MCF 10A (cell line): ENCODE measurements at places on chromosomes 3 and 15.

DNA sequence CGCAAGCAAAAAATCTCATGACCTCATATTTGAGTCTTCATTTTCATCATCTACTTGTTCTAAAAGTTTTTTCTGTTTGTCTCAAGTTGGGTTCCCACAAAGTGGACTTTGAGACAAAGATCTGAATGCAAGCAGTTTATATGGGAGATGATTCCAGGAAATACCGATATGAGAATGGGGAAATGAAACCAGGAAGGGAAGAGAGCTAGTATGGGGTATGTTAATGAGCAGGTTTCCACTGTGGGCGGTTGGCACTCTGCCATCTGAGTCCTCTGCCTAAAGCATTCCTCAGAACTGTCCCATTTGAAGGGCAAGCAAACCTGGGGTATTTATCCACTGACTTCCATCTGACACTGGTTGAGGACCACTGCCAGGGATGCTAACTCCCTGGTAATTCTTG is 8.8 kb downstream of the ADPRH start:
- DNase-seq: peak; percentile 20
- no peaks in the 10 kb centered on the region for H3K4me1 ChIP-seq
- H3K27ac ChIP-seq: no peak overlapping the region
- H3K4me3 ChIP-seq: no peak overlapping the region
- peaks cover 12% of the 10 kb centered on the region for H3K27me3 ChIP-seq
- H3K36me3 ChIP-seq: no peaks in the 10 kb centered on the region

DNA sequence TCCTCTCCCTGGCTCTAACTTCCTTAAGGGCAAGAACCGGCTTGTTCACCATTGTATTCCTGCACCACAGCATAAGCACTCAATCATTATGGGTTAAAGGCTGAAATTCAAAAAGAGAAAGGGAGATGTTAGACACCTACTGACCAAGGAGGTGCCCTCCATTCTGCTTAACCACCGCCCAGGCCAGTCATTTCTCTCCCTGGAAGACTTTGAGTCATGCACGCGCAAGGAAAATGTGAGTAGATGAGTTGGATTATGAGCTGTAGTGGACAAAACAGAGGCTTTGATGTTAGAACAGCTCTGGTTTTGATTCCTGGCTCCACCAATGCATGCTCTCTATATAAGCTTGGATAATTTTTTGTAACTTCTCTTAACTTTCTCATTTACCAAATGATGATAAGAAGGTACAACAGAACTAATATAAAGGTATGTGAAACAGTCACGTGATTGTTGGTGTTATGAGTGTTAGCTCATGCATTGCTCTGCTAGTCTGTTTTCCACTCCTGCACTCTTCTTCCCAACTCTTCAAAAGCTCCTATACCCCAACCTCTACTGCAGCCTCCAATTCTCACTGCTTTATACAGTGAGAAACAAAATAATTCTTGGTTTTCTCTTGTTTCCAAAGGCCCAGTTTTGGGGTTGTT is 148.4 kb upstream of the ATP11B start:
- H3K4me3 ChIP-seq: no peak overlapping the region
- no peaks in the 10 kb centered on the region for H3K27me3 ChIP-seq
- H3K27ac ChIP-seq: no peak overlapping the region
- peaks cover 5% of the 10 kb centered on the region for H3K4me1 ChIP-seq
- no peak for DNase-seq
- H3K36me3 ChIP-seq: no peaks in the 10 kb centered on the region

GRCh38 chr15:35481064-35481463 is 64.9 kb downstream of the DPH6 start:
- DNase-seq: no peak
- H3K27ac ChIP-seq: no peak overlapping the region
- peaks cover 1% of the 10 kb centered on the region for H3K36me3 ChIP-seq
- H3K4me1 ChIP-seq: peaks cover 11% of the 10 kb centered on the region

- H3K27ac ChIP-seq: no peak overlapping the region
- no peak overlapping the region for H3K4me3 ChIP-seq
- H3K36me3 ChIP-seq: no peaks in the 10 kb centered on the region
These were observed 40.8 kb downstream of the MGLL start for GRCh38 chr3:127781411-127782001.

- DNase-seq: no peak
- no peak overlapping the region for H3K4me3 ChIP-seq
- no peaks in the 10 kb centered on the region for H3K4me1 ChIP-seq
- H3K27me3 ChIP-seq: peaks cover 74% of the 10 kb centered on the region
These were observed 45.8 kb upstream of the CCDC174 start for GRCh38 chr3:14605744-14606143.
